D721Med (cell line): ENCODE measurements at places on chromosomes 5 and 9.

- no peak for DNase-seq
Measured at GRCh38 chr9:10252174-10252573, 360.6 kb downstream of the PTPRD start.

- DNase-seq, result no peak
Measured at GRCh38 chr5:125112196-125112595, 365.8 kb upstream of the ZNF608 start.

- no peak for DNase-seq
Measured at GRCh38 chr9:4738866-4739586, 2.0 kb downstream of the AK3 start.

GRCh38 chr5:67404256-67405100, 207.9 kb upstream of the CD180 start:
- no peak for DNase-seq

- no peak for DNase-seq
Measured at GRCh38 chr5:10832987-10833386, 72.0 kb upstream of the DAP start.

DNA sequence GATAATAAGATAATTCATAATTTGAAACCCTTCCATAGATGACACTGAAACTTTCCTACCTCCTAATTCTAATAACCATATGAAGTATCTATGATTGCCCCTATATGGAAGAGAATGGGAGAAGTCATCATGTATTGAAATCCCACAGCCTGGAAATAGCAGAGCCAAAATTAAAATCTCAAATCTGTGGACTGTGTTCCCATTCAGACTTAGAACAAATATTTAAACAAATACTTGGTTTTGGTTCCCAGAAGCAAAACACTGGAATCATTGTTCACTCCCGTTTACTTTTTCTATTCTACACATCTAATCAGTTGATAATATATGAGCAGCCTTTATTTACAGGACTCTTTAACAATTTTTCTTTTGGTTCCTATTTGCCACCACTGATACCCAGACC, 92.6 kb upstream of the PTPRD start:
- no peak for DNase-seq
